ENCODE measurements at places on chromosomes 6 and 20. TPM values are rescaled to one million over a fixed set of nuclear protein-coding genes. Genes with fewer than 3 reads are reported as not detected.

SLC22A3 gene
- 1.4 TPM for total RNA-seq

TTLL9 gene
- not detected for total RNA-seq

KCNB1 gene
- 0.46 TPM for total RNA-seq

ACTL10 gene
- total RNA-seq = 1.7 TPM

CD109 gene
- 1.7 TPM for total RNA-seq

DNA sequence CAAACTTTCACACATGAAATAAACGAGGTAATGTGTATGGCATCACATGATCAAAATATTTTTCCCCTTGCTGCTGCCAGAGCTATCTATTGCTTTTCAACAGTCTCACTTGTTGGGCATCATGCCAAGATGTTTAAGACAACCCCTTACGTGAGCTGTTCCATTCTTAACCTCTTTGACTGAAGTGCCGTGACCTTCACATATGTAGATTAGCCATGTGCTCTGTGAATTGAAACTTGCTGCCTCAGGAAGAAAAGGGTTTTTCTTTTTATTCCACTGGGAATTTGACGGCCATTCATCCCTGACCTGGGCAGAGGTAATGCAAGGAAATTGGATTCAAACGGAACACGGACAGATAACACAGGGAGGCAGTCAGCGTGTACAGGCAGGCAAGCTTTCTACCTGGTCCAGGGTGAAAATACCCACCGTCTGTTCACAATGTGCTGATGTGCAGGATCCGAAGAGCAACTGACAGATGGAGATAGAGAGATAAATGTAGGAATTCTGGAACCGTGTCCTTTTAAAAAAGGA is 14.2 kb downstream of the ARID1B start:
- no peak for DNase-seq

DNA sequence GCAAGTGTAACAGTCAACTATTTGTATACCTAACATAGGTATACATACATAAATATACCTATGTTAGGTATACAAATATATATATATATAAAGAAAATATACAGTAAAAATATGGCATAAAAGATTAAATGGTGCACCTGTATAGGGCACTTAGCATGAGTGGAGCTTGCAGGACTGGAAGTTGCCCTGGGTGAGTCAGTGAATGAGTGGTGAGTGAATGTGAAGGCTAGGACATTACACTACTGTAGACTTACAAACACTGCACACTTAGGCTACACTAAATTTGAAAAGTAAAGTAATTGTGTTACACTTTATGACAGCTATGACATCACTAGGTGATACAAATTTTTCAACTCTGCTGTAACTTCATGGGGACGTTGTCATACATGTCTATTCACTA is 65.6 kb downstream of the CDC5L start:
- DNase-seq = no peak

- no peak for DNase-seq
These were observed 33.2 kb downstream of the SOX4 start for GRCh38 chr6:21626756-21627155.

DNA sequence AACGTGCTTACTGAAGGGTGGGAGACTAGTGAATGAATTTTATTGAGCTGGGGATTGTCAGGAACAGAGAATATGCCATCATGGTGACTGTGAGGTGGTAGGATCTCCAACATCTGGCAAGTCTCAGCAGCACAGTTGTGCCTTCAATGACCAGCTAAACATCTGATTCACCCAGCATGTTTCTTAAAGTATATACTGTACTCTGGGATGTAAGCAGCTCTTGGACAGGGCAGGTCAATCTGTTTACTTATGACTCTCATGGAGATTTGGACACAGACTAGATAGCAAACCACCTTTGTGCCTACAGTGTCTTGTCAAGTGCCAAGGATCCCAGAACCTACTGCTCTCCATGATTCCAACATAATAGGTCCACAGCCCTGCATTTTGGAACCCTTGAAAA is 801.0 kb upstream of the CITED2 start:
- DNase-seq = no peak

DNA sequence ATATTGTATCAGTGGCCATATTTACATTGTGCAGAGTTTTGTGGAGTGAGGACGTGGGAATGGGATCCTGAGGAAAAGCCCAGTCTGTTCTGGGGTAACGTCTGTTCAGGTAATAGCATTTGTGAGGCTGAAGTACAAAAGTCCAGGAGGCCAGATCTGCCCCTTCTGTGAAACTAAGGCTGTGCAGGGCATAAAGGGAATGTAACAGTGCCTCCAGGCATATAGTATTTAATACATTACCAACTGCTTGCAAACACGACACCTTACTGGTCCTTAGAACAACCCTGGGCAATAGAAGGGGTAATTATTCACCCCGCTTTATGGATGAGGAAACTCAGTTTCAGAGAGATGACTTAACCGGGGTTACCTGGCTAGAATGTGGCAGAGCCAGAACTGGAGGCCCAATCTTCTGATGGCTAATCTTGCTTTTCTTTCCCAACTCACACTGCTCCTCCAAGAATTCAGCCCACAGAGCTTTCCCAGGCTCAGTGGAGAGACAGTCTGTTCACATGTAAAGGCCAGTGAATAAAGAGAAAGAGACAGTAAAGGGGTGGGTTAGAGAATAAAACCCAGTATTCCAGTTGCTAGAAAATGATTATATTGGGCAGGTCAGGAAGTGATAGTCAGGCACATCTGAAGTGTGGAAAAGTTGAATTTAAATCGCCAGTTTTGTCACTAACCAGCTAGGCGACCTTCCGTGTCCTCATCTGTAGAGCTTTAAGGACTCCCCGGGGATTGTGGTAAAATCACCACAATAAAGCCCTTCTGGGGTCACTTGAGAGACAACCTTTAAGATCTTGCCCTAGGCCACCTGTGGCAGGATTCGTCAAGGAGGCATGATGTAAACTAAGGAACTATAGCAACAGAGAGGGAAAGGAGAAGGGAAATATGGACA is 280.7 kb upstream of the CITED2 start:
- peak; percentile 58 for DNase-seq

DNA sequence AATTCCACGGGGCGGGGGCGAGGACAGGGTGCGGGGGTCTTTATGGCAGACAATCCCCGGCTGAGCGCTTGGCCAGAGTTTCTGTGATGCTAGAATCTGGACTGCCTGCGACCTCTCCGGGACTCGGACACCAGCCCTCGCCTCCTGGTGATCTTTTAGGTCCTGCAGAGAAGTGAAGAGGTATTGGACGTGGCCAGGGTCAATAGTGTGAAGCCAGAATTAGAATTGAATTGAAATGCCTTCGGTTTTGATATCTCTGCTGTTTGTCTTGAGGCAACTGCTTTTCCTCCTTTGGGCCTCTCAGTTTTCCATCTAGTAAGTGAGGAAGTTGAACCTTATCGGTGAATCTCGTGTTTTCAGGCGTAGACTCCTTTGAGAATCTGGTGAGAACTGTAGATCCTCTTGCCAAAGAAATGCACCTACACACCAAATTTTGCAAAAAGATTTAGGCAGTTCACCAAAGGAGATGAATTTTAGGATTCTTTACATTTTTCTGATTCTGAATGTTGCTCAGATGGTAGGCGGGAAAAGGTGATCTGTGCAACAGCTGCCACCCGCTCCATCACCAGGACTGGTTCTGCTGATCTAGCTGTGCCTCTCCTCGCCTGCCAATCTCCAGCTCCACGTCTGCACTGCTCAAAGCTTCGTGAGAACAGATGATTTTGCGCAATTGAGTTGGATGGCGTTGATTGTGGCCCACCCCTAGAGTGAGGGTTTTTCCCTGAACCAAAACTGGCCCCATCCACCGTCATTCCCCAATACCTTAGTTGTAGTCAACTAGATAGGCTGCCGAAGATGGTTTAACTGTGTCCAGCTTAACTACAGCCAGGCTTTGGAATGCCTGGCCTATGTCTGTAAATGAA is 837 bp upstream of the OSER1 start:
- DNase-seq = no peak

DNA sequence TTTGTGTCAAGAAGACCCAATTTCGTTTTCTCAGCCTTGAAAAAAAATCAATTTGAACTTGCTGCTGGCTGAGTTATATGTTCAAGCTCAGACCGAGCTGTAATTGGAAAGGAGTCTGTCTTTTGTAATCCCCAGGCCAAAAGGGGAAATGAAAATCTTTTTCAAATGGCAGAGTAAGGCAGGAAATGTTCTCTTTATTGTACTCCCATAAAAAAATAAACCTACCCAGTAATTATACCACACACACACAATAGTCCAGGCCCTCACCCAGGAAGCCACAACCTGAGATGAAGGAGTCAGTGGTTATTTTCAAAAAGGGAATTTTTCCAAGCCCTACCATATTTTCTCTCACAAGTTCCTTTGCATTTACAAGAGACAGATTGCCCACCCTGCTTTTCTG is 45.3 kb downstream of the CLIC5 start:
- peak; percentile 61 for DNase-seq

GRCh38 chr20:4007383-4008025 is 7.9 kb downstream of the RNF24 start:
- no peak for DNase-seq

GRCh38 chr6:167093922-167094432 is 28.9 kb upstream of the CCR6 start:
- peak; percentile 47 for DNase-seq

DNA sequence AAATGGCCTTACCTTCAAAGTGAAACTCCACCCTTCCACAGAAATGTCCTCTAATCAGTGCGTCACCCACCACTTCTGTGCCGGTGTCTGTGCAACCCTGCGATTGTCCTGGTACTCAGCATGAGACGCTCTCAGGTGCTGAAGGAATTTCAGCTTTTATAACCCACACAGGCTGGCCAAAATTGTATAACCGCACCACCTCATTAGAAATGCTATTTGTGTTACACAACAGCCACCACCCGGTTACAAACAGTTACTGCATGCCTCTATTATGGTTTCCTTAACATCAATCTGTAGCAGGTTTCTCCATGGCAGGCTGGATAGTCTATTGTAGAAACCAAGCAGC is 51.5 kb downstream of the SLC23A2 start:
- no peak for DNase-seq

DNA sequence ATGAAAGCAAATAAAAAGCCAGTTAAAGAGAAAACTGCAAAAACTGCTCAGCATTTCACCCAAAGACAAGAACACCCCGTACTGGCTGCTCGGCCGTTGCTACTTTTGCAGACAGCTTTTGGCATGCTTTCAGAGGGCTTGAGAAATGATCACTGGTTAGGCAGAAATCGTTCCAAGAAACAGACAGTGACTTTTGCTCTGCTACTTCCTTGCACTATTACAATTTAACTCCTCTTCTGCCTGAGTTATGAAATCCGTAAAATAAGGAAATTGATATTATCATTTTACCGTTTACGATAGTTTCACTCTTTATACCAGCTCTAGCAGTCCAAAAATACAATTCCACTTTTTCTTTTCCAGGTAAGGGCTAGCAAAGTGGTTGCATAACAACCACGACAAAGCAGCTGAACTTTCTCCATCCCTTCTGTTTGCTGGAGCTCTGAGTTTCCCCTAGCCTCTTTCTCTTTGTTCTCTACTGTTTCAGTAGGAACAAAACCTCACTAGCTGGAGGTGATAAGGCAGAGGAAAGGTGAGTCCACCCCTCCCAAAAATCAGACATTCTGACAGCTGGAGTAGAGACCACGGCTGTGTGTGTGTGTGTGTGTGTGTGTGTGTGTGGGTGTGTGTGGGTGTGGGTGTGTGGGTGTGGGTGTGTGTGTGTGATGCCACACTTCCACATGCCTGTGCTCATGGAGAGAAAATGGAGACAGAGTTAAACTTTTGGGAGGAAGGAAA is 191.8 kb upstream of the RREB1 start:
- no peak for DNase-seq

GRCh38 chr6:138546733-138547185 is 47.5 kb upstream of the NHSL1 start:
- DNase-seq = no peak

GRCh38 chr6:137805622-137806021 is 61.4 kb upstream of the TNFAIP3 start:
- no peak for DNase-seq

DNA sequence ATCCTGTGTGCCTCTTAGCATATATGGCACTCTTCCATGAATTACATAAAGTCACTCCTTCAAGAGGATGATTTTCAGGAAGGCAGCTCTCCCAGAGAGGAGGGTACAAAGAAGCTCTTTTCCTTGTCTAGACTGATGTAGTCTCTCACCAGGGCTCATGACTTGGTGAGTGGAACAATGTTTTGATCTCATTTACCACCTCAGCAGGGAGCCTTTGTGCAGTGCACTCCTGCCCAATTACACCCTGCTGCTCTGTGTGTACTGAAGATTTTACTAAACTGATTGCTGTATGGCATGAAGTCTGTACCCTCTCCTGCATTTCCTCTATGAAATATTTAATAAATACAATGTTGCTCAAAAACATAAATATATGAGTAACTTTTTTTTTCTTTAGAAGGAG is 598.3 kb upstream of the HS3ST5 start:
- no peak for DNase-seq

DNA sequence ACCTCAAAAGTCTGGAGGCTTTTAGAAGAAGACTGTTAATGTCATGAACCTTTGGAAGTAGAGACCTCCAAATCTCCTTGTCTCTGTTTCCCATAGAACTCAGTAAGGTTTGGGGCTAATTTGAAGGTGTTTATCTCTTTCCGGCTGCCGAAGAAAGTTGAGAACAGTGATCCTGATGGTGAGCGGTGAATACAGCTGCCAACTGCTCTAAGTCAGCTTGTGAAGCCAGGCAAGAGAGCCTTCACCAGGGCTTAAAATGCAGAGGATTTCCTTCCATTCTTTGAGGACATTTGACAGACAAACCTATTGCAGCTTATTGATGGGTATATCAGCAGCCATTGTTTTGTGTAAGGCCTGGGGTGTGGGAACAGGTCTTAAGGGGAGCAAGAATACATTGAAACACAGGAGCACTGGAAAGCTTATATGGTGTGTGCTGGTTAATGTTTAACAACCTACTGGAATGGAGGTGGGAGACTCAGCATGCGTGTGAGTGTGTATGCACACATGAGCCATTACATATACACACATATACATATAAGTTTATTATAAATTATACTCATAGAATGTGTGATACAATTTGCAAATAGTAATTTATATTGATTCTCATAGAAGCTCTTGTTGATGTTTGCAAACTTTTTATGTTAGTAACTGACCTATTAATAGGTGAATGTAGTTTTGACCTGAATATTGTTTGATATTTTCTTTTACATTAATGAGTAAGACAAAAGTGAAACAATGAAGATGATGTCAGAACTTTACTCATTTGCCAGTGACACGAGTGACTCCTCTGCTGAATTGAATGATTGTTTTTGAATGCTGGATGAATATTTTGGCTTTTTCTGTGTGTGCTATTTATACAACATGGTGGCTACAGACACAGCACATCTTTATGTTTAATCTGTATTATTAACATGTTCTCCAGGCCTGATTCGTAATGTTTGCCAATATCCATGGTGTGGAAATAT is 18.1 kb downstream of the PLEKHG1 start:
- DNase-seq = no peak

GRCh38 chr6:150298030-150298380 is 70.8 kb upstream of the IYD start:
- DNase-seq = no peak

- no peak for DNase-seq
These were observed 2.3 kb downstream of the KLHDC3 start for GRCh38 chr6:43016176-43016942.

DNA sequence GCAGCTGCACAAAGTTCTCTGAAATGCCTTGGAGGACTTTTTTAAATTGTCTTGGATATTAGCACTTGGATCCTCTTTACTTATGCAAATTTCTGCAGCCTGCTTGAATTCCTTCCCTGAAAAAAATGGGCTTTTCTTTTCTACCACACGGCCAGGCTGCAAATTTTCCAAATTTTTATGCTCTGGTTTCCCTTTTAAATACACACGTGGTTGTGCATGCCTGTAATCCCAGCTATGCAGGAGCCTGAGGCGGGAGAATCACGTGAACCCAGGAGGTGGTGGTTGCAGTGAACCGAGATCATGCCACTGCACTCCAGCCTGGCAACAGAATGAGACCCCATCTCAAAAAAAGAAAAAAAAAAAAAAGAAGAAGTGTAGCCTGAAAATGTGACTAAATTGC is 76.1 kb upstream of the PRND start:
- no peak for DNase-seq
